ENCODE measurements at places on chromosomes 7 and 10.

- DNase-seq: no peak
Observed at GRCh38 chr7:140159497-140159896, 17.3 kb downstream of the KDM7A start.

GRCh38 chr10:18684953-18685352, 25.7 kb downstream of the ARL5B start:
- DNase-seq: no peak

DNA sequence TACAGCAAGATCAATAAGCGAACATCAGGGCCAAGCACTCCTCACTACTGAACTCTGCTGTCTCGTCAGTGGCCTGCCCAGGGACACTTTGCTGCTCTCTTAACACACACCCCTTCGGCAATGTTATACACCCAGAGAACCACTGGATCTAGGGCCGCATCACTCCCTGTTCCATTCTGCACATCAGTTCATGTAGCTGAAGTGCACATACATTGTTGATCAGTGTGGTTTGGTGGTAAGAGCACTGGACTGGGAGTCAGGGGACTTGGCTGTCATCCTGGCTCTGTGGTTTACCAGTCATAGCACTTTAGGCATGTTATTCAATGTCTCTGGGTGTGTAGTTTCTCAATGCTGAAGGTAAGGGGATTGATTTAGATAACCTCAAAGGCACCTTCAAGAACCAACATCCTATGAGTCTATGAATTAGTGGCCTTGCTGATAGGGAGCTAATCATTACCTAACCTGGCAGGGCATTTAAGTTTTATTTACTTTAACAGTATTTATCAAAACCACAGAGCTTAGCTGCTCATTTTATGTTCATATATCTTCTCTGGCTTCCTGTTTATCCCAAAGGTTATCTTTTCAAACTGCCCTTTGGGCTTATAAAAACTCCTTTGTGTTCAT, 24.8 kb downstream of the DUSP5 start:
- DNase-seq: no peak

GRCh38 chr10:61081301-61081700, 137.3 kb upstream of the RHOBTB1 start:
- no peak for DNase-seq

DNA sequence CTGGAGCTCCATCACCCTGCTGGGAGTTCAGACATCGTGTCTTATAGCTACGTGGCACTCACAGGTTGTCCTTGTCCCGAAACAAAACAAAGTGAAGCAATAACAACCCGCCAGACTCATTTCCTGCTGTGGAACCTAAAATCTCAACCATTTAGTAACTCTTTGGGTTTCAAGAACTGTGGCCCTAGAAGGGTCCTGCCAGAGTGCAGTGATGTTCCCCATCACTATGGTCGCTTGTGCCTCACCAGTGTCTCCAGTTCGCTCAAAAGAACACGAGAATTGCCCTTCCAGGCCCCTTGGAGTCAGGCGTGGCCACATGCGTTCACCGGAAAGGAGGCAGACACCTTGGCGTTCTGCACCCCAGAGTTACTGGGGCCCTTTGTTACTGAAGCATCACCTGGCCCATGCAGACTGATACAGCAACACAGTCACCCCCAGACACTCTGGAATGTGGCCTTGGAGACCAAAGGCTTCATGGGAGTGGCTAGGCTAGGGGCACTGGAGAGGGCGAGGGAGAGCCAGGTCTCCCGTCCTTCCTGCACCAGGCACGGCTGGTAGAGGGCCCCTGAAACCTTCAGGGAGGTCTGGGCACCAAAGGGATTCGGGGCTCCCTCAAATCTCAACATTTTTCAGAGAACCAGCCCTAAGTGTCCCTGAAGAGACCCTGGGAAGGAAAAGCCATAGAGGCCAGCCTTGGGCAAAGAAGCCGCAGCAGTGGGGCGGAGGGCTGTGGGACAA, 908 bp downstream of the CRYGN start:
- no peak for DNase-seq

GRCh38 chr7:97081521-97082300, 35.8 kb upstream of the SDHAF3 start:
- DNase-seq: no peak

GRCh38 chr10:3330663-3331062, 158.1 kb upstream of the PITRM1 start:
- DNase-seq: no peak

DNA sequence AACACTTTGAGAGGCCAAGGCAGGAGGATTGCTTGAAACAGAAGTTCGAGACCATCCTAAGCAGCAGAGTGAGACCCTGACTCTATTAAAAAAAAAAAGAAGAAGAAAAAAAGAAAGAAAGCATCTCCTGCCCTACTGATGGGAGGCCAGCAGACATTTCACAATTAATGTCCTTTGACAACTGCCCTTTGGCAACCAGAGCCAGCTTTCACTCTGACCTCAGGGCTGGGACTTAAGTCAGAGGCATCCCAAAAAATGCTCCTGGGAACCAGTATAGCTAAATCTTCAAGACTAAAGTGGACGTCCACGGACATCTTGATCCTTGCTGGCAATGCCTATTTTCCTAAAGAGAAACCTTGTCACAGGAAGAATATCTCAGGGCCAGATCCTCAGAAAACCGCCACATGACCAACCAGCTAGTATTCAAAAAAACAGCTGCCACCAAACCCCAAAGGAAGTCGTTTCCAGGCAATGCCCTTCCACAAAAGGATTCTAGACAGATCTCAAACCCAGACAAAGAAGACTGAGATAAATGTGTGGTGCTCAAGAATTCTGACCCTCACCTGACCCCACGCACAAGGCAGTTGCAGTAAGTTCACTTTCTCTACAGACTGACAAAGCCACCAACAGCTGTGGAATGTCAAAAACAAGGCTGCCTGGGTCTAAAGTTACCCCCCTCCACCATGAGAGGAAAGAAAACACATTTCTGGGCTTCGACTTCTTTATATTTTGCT, 18.4 kb downstream of the GFRA1 start:
- DNase-seq: no peak

DNA sequence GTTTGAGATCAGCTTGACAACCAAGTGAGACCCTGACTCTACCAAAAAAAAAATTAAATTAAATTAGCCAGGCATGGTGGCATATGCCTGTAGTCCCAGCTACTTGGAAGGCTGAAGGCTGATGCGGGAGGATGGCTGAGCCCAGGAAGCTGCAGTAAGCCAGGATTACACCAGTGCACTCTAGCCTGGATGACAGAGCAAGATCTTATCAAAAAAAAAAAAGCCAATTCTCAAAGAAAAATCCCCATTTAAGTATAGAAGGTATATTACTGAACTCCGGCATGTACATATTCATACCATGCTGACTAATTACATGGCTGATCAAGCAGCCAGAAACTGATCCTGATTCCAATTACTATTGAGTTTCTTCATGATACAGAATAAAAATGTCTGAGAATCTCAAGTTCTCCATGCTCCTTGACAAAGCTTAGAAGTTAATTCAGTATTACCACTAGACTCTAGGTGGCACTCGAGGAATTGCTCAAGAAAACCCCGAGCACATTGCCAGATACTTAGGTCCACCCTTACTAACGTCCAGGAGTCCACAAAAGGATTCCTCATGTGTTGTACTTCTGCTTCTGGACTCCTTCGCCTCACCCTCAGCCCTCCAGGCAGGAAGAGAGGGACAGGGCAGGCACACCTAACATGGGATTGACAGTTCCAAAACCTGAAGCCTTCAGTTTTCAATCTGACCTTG, 148.9 kb downstream of the PARD3 start:
- peak; percentile 85 for DNase-seq

DNA sequence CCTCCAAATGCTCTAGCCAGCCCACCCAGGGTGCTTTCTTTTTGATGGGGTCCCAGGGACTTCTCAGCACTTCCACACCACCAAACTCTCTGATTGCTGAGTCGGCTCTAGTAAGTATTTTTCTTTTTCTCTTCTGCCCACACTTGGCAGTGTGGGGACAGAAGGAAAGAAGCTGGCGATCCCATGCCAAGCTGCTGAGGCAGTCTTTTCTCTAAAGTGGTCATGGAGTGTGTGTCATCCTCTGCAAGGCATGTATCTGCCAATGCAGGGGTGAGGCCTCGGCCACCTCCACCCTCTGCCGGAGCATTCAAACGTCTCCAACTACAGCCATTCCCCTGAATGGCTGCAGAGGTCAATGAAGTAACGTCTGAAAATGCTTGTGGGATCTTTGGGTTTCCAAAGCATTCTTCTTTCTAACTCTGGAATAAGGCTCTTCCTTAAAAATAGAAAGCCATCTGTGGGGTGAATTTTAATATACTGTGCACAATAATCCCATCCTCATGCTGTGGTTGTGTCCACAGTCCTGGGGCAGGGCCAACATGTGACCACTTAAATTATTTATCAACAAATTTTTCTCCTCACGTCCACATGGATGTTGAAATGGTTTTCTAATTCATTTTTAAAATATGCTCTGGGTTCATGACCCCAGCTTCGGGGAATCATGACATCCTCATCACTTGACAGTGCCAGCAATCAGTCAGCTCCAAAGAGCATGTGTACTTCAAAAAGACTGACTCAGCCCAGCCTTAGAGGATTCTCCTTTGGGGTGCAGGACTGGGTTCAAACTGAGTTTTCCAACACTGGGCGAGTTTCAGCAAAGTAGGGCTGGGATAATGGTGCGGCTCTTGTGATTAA, 171.3 kb upstream of the ITGB1 start:
- no peak for DNase-seq

GRCh38 chr7:338295-339061, 48.5 kb downstream of the FOXL3 start:
- DNase-seq: no peak

DNA sequence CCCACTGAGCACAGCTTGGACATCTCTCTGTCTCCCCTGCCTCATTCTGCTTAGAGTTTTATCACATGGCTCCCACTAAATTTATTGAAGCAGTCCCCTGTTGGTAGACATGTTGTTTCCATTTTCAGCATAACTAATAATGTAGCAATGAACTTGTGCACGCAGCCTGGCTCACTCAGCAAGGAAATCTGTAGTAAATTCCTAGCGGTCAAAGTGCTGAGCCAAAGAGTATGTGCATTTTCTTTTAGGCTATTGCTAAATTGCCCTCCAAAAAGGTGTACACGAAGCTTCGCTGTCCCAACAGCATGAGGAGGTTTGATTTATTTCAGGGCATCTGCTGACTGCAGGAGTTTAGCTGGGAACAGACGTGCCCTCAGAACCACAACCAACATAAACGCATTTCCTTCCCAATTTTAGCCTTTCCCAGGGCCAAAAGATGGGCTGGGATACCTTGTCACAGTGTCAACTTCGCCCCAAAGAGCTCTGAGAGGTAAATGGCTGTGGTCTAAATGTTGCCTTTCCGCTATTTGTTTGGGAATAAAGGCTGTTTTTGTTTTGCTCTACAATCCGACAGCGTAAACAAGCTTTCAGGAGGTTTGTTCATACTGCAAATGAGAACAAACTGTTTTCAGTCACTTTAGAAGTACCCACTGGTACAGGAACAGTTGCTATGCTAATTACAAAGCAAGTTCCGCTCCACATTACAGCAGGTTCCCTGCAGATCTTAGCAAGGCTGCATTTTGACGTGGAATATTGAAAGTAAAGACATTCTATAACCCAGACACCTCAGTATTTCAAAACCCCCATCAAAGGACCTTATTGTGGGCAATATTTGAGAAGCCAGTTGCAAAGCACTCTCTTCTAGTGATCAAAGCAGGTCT, 16.8 kb downstream of the VSIR start:
- no peak for DNase-seq

DNA sequence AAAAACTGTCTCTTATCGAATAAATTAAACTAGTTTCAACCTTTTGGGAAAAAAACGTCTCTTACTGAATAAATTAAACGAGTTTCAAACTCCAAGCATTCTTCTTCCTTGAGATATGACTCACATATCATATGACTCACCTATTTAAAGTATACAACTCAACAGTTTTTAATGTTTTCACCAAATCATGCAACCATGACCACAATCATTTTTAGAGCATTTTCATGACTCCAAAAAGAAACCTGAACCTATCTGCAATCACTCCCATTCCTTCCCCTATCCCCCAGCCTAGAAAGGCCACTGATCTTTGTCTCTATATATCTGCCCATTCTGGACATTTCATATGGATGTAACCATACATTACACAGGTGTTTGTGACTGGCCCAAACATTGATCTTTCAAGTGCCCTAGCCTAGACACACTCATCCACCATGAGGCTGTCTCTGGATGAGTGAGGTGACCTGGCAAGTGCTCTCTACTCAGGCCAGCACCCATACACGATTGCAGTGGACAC, 115.3 kb downstream of the PIP4K2A start:
- DNase-seq: no peak

GRCh38 chr10:95513008-95513589, 48.1 kb downstream of the SORBS1 start:
- DNase-seq: no peak

DNA sequence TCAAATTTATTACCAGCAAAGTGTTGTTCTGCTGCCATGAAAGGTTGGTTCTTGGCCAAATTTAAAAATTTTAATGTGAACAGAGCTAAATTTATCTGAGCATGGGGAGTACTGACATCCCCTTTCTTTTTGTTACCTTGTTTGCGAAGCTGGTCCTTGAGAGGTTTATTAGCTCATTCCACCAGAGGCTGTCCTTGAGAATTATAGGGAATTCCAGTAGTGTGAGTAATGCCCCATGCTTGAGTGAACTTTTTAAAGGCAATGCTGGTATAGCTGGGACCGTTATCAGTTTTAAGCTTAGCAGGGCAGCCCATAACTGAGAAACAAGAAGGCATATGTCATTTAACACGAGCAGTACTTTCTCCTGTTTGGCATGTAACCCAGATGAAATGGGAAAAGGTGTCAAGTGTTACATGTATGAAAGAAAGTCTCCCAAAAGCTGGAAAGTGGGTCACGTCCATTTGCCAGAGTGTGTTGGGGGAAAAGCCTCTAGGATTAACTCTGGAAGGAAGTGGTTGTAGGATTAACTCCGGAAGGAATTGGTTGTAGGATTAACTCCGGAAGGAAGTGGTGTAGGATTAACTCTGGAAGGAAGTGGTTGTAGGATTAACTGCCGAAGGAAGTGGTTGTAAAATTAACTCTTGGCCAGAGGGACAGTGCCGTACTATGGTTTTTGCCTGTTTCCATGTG, 37.3 kb upstream of the AKR1C2 start:
- no peak for DNase-seq

DNA sequence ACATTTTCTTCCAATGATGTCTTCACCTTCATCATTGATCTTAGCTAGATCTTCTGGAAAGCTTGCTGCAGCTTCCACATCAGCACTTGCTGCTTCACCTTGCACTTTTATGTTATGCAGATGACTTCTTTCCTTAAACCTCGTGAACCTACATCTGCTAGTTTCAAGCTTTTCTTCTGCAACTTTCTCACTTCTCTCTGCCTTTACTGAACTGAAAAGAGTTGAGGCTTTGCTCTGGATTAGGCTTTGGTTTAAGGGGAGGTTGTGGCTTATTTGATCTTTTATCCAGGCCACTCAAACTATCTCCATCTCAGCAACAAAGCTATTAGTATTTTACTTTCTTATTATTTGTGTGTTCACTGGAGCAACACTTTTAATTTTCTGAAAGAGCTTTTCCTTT, 125.5 kb upstream of the POM121L12 start:
- no peak for DNase-seq

- DNase-seq: no peak
Observed at GRCh38 chr7:76232698-76233097, 31.0 kb downstream of the SRRM3 start.
